ENCODE measurements at places on chromosomes 2 and 18.

GRCh38 chr2:239399433-239399920 is 1.3 kb downstream of the HDAC4 start:
- DNase-seq, result no peak

GRCh38 chr2:55161295-55162210 is 70.5 kb downstream of the CLHC1 start:
- no peak for DNase-seq

- no peak for DNase-seq
These were observed 72.1 kb upstream of the CCBE1 start for GRCh38 chr18:59769129-59769865.

DNA sequence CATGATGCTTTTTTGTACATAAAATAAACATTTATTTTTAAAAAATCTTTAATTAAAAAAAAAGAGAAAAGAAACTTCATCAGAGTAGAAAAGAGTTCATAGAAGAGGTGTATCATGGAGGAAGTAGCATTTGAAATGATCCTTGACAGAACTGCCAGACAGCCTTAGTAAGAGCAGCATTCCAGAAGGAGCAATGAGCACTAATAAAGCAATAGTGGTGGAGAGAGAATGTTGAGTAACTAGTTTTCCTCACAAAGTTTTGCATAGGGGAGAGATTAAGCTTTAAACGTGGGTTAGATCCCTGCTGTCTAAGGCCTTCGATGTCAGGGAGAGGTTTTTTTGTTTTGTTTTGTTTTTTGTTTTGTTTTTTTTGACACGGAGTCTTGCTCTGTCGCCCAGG is 29.8 kb upstream of the METTL21A start:
- no peak for DNase-seq

DNA sequence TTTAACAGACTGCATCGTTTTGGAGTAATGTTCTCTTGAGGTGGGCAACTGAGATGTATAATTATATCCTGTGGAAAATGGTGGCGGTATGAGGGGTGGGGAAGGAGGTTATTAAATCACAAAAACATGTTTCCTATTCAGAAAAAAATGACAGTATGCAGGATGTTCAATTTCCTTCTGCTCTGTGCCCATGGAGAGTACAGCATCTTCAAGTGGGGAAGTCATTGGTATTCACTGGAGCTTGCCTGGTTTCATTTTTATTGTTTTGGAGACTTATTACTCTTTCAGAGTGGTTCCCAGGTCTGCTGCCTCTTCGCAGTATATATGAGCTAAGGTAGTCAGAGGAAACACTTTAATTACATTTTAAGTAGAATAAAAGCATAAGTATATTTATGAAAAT is 318.8 kb upstream of the RAB12 start:
- no peak for DNase-seq

GRCh38 chr2:11248-11941 is 34.9 kb downstream of the FAM110C start:
- DNase-seq, result peak; percentile 44

DNA sequence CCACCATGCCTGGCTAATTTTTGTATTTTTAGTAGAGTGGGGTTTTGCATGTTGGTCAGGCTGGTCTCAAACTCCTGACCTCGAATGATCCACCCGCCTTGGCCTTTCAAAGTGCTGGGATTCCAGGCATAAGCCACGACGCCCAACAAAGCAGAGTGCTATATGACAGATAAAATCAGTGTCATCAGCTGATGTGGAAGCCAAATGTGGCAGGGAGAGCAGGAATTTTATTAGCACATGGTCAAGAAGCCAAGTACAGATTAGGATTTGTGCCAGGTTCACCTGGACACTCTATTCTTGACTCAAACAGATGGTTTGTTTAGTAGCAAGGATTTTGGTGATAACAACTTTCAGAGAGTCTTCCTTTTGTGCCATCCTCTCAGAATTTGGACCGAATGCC is 62.7 kb downstream of the LCLAT1 start:
- no peak for DNase-seq

GRCh38 chr18:55318951-55319441 is 269.0 kb downstream of the TCF4 start:
- no peak for DNase-seq

GRCh38 chr2:168910330-168910729 is 9.2 kb downstream of the G6PC2 start:
- no peak for DNase-seq

DNA sequence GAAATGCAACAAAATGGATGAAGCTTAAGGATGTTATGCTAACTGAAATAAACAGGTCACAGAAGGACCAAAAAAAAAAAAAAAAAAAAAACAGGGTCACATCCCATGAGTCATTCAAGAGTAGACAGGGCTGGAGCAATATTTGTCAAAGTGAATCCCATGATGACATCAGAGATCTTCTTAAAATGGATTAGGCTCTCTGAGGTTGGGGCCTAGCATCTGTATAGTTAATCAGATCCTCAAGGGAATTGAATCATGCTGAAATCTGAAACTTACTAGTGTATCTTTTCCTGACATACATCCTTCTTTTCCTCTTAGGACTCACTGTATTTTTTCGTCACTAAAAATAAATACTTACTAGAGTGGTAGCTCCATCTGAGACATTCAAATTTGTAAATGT is 380.6 kb upstream of the NXPH2 start:
- no peak for DNase-seq

GRCh38 chr18:42229211-42230210 is 274.5 kb downstream of the PIK3C3 start:
- DNase-seq, result no peak

DNA sequence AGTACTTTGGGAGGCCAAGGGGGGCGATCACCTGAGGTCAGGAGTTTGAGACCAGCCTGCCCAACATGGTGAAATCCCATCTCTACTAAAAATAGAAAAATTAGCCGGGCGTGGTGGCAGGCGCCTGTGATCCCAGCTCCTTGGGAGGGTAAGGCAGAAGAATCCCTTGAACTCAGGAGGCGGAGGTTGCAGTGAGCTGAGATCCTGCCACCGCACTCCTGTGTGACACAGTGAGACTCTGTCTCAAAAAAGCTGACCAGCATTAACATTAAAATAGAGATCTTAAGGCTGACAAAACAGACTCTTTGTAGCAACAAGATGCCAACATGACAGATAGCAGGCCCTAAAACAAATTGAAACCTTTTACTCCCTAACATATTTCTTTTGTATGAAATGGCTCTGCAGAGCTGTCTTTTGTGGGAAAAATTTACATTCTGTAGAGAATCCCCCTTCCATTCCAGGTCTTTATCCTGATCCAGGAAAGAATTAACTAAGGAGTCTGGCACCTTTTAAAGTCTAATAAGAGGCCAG is 213.9 kb downstream of the RAB3GAP1 start:
- DNase-seq, result no peak

DNA sequence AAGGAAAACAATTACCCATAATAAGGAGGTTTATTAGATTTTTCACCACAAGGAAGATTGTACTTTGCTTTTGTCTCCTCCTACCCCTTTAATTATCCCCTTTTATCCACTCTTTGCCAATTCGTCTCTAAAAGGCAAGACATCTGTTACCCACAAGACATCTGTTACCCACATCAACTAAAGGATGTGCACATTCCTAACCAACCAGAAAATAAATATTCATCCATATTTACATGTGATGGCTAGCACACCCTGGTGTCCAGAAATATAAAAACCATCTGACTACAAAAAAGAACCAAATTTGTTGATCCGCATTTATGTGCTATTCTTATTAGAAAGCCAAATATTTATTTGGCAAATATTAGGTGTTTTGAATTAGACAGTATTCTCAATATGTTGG is 35.7 kb downstream of the ACVR1C start:
- no peak for DNase-seq

GRCh38 chr2:152174574-152174973 is 989 bp downstream of the STAM2 start:
- no peak for DNase-seq

GRCh38 chr2:44005846-44006245 is 10.1 kb upstream of the LRPPRC start:
- DNase-seq, result no peak

- no peak for DNase-seq
These were observed 168.5 kb upstream of the SLC39A10 start for GRCh38 chr2:195488567-195488966.

GRCh38 chr2:41717839-41718238 is 330.0 kb upstream of the PKDCC start:
- DNase-seq, result no peak

GRCh38 chr2:144507441-144508171 is 12.3 kb downstream of the ZEB2 start:
- DNase-seq, result no peak

Measured in activated T-helper 1 cell treated with anti-CD3 and anti-CD28 coated beads, Interleukin-2, amount 50 U/mL, for 16 hours (primary cell).